Activated CD4-positive, alpha-beta T cell treated with anti-CD3 and anti-CD28 coated beads for 1 hour (primary cell): ENCODE measurements at places on chromosomes 5 and 9.

DNA sequence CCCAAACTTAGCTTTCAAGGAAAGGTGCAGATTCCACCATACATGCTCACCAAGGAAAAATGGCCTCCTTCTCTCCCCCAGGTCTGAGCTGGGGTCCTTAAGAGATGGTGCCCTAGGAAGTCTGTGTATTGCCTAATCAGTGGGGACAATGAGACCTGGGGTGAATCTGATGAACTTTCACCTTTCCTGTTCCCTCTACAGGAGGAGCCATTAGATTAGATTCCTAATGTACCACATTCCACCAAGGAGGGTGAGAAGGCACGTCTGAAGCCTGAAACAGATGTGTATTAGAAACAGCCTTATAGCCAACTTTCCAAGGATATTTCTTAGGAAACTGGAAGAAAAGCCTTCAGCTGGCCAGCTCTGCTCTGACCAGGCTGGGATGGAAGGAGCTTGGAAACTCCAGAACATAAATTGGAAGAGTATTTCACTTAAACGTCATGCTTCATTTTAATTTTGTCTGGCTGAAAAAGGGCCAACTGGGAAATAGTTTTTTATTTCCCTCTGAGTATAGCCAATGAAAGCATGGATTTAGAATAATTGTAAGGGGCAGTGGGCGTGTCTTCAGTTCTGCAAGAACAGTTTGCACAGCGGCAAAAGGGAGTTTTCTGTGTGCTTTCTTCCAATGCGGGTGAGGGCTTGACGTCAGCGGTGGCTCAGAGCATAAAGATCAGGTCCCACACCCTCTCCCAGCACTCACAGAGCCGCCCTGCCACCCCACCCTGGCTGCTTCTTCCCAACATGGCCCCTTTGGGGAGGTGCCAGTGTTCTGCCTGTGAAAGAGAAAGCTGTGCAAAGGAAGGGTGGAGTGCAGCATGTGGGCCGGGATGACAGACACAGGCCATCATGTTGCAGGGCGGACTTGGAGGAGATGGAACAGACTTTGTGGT, 210.9 kb downstream of the ESM1 start:
- DNase-seq: no peak

GRCh38 chr5:138529812-138530211, 13.2 kb downstream of the ETF1 start:
- no peak for DNase-seq

- no peak for DNase-seq
Measured at GRCh38 chr5:168106008-168106761, 185.3 kb upstream of the WWC1 start.

DNA sequence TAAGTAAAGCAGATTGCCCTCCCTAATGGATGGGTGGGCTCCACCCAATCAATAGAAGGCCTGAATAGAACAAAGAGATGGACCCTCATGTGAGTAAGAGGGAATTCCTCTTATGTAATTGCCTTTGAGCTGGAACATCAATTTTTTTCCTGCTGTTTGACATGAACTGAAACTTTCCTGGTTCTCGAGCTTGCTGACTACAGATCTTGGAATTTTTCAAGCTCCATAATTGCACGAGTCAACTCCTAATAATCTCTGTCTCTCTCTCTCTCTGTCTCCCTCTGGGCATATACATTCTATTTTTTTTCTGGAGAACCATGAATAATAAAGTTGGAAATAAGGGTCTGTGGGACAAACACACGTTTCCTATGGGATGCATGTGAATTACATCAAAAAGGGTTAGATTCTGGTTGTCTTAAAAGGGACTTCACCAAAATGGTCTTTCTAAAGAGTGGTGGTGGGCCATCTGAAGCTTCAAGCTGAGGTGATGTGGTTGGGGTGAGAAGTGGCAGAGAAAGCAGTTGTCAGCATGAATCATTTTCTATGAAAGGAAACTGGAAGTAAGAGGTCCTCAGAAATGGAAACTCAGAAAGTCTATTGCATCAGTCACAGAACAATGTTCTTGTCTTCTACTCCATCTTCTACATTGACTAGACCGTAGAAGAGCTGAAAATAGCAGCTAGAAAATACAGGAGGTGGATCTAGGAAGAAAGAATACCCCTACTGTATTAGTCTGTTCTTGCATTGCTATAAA, 47.0 kb upstream of the HOMER1 start:
- DNase-seq: no peak

- no peak for DNase-seq
Measured at GRCh38 chr5:115262011-115262320, 711 bp downstream of the PGGT1B start.

- DNase-seq: no peak
Measured at GRCh38 chr9:86347991-86348390, 6.2 kb downstream of the TUT7 start.

DNA sequence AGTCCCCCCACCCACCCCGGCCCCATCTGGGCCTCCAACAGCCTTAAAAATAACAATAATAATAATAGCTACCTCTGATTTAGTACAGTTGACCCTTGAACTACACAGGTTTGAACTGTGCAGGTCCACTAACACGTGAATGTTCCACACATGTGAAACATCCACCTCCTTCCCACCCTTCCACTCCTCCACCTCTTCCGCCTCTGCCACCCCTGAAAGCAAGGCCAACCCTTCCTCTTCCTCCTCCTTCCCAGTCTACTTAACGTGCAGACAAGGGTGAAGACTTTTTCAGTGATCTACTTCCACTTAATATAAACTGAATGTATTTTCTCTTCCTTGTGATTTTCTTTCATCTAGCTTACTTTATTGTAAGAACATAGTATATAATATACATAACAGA, 10.8 kb downstream of the PDGFRB start:
- DNase-seq: no peak

GRCh38 chr5:143472576-143472975, 69.1 kb upstream of the NR3C1 start:
- no peak for DNase-seq

DNA sequence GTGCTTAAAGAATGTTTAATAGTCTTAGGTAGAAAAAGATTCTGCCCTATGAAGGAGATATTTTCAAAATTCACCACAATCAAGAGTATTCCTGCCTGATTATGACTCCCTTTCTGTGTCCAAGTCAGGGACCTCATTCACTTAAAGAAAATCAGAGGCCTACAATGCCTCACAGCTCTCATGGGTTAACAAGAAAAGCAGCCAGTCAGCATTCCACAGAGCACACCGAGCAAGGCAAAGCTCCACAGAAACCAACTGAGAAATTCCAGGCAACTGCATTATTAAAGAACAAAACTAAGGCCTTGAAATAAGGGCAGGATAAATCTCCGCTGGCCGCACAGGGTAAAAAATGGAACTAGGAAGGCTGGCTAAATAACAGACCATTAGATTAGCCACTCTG, 161.1 kb downstream of the TARS1 start:
- DNase-seq: no peak

DNA sequence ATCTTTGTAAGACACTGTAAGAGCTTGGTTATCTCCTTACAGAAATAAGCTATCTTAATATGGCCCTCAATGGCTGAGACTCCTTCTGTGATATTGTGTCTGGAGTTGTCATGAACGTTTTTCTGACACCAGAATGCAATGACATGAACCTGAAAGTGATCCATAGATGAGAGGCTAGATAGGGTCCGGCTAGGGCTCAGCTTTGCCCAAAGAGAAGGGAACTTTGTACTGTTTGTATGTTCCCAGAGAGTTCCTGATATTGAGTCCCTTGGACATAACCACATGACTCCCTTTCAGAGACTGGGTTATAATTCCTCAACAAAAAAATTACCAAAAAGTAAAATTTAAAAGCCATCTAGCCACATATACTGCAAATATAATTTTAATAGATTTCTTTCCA, 575.8 kb upstream of the CLINT1 start:
- DNase-seq: no peak

DNA sequence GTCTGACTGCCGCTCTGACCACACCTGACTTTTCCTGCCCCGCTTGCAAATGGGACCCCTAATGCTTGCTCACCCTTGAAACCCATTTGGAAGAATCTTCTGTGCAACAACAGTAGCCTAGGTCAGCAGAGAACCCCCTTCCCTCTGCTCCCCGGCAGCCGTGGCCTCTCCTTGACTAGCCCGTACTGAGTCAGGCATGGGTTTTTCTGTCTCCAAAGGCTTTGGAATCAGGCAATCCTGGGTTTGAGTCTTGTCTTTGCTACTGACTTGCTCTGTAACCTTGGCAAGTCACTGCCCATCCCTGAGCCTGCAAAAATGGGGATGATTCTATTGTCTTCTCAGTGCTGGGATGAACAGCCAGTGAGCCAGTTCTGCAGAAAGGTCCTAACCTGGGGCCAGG, 135.4 kb downstream of the RGS3 start:
- DNase-seq: no peak

GRCh38 chr9:107260437-107261081, 22.5 kb upstream of the RAD23B start:
- DNase-seq: no peak

- peak; percentile 60 for DNase-seq
Measured at GRCh38 chr9:96856363-96857286, 2.3 kb upstream of the ZNF782 start.

- DNase-seq: no peak
Measured at GRCh38 chr5:67004730-67005350, 191.8 kb downstream of the CD180 start.

GRCh38 chr5:146213210-146213826, 9.9 kb downstream of the RBM27 start:
- no peak for DNase-seq
